ENCODE measurements at places on chromosomes 2 and 18.

- no peak for DNase-seq
Observed at GRCh38 chr2:26422947-26423629, 21.4 kb downstream of the DRC1 start.

DNA sequence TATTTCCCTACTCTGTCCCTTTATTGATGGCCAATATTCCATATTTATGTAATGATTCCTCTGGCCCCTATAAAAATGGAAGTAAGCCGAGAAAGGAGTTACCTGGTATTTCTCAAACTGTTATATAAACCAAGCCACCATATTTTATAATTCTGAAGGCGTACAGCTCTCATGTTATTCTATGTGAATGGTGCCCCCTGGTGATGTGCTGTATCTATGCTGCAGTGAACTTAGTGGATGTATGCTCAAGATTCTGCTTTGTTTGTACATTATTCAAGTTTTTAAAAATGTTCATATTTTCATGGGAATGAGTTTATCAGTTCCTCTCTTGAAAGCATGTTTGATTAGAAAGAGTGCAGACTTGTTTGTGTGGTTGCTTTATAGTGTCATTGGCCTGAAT is 194.5 kb upstream of the LRRTM1 start:
- DNase-seq = no peak

DNA sequence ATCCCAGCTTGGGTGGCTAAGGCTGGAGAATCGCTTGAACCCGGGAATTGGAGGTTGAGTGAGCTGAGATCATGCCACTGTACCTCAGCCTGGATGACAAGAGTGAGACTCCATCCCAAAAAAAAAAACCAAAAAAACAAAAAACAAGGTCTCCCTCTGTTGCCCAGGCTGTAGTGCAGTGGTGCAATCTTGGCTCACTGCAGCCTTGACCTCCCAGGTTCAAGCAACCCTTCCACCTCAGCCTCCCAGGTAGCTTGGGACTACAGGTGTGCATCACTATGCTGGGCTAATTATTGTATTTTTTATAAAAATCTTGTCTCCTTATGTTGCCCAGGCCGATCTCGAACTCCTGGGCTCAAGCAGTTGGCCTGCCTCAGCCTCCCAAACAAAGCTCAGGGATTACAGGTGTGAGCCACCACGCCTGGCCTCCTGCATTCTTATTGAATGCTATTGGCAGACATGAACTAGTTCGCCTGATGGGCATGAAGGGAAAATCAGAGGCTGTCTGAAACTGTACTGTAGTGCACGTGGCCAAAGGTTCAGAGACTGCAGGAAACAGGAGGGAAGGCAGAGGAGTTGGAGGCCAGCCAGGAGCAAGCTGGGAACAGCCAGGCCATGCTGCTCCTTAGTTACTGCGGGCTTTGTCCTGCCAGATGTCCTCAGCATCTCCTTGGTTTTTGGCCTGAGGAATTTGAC is 16.0 kb upstream of the ASXL2 start:
- no peak for DNase-seq

DNA sequence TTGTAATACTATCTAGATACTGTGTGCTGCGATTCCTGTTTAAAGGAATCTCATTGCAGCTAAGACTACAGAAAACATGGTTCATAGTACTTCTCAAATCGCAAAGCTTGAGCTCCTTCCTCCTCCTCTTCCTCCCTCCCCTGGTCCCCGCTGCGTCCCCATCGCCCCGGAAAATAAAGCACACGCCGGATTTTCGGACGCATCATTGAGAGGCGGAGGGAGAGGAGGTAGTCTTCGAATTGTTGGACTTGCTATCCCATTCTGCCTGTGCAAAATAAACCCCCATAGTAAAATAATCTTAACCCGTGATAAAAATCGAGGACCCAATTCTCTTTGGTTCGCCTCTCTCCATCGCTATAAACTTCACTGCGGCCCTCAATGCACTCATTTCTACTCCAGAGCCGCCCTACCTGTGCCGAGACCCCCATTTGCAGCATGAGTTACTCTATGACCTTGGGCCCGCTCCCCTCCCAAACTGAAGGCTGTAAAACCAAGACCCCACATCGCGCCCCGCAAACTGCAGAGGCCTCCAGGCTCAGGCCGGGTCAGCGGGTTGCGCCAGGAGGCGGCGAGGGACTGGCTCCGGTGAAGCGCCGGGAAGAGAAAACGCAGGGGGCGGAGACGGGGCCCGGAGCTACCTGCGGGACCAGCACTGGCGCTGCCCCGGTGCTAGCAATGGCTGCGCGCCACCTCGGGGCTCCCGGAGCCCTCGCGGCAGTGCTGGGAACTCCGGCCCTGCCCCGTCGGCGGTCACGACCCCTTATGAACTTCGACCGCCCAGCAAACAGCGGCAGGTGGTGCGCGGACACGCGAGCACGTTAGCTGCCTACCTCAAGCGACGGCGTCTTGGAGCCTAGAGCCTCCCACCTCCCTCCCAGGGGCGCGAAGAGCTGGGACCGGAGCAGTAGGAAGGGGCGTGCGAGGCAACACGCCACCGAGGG is 649 bp downstream of the ESCO1 start:
- no peak for DNase-seq

DNA sequence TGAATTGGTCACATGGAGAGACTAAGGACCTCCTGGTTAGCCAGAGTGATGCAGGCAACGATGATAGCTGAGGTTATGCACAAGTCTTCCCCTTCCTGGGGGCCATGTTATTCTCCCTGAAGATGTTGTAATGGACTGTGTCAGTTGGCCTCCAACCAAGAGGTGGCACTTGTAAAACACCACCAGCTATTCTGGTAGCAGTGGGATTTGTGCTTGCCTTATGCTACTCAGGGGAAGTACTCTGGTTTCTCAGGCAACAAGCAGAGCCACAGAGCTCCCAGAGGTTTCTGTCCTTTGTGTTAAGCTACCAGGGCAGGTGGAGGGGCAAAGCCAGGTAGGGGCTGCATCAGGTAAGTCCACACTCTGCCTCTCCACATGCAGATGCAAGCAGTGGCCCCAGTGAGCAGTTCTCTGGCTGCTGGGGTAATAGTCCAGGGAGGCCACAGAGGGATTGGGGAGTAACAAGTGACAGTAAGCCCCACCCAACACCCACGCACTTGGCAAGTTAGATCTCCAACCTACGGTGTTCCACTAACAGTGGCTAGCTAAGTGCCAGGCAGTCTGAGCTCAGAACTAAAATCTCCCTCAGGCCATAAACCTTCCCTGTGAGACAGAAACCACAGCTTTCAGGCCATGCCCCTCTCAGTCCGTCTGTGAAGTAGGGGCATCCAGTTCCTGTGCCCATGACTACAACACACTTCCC is 99.7 kb downstream of the RND3 start:
- no peak for DNase-seq
